ENCODE measurements at places on chromosomes 11 and 22.

- no peak for DNase-seq
Measured at GRCh38 chr11:10895285-10895684, 37.4 kb upstream of the ZBED5 start.

DNA sequence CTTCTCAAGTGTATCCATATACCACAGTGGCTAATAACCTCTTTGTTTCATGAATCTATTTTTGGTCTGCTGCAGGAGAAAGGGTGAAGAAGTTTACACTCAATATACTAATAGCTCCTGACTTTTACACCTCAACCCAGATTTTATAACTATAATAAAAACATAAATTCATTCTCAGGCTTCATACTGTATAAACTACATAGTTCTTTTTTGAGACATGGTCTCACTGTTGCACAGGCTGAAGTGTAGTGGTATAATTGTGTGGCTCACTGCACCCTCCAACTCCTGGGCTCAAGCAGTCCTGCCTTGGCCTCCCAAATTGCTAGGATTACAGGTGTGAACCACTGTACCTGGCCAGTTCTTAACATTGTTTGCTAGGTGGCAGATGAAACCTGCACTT lies 17.8 kb upstream of the CCDC179 start:
- DNase-seq, result no peak

- no peak for DNase-seq
Measured at GRCh38 chr11:121767433-121767832, 314.7 kb upstream of the SORL1-AS1 start.

GRCh38 chr22:24190596-24191208 lies 9.4 kb downstream of the SUSD2 start:
- no peak for DNase-seq

- no peak for DNase-seq
Measured at GRCh38 chr22:40128989-40129388, 48.7 kb upstream of the TNRC6B start.

GRCh38 chr11:96447208-96448110 lies 57.6 kb downstream of the JRKL start:
- no peak for DNase-seq

Data from amygdala (tissue), 56 donors.